NCI-H1105 (cell line): ENCODE measurements at places on chromosomes 6 and 20.

DNA sequence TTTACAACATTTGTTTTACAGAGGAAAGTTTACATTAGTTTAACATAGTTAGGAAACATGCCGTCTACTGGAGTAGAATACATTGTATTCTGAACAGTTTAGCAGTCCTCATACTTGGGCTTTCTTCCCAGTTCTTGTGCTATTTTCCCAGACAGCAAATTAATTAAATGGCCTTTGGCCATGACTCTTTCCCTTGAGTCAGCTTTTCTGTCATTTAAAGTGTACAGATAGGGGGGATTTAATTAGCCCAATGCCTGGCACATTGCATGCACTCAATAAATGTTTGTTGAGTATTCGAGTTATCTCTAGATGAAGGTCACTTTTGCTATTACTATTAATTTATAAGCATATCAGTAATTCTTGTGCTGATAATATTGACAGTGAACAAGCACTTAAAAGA lies 1.6 kb downstream of the TMEM244 start:
- no peak for DNase-seq

DNA sequence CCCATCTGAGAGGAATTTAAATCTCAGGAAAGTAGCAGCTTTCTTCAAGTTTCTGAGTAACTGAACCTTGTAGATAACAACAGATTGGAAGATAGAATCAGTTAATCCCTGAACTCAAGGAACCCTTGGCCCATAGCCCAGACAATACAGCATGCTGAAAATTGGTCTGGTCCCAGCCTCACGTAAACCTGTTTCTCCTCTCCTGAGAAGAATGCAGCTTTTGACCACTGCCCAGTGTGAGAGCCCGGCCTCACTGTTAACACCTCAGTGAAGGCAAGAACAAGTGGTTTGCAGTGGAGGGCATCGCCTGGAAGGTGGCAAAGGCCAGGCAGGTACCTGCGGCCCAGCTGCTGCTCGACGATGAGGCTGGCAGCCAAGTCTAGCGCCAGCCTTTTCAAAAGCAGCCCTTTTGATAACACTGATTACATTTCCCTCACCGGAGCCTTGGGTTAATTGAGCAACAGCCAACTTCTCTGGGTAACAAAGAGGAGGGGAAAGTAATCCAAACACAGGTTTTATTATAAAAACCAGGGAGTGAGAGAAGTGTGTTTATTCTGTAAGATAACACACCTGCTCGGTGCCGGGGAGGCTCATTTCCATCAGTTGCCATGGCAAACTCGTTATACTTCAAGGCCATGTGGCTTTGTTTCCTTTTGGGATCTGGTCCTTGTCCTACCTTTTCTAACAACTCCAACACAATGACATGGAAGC lies 54.0 kb downstream of the TRAF3IP2 start:
- DNase-seq: peak; percentile 97

DNA sequence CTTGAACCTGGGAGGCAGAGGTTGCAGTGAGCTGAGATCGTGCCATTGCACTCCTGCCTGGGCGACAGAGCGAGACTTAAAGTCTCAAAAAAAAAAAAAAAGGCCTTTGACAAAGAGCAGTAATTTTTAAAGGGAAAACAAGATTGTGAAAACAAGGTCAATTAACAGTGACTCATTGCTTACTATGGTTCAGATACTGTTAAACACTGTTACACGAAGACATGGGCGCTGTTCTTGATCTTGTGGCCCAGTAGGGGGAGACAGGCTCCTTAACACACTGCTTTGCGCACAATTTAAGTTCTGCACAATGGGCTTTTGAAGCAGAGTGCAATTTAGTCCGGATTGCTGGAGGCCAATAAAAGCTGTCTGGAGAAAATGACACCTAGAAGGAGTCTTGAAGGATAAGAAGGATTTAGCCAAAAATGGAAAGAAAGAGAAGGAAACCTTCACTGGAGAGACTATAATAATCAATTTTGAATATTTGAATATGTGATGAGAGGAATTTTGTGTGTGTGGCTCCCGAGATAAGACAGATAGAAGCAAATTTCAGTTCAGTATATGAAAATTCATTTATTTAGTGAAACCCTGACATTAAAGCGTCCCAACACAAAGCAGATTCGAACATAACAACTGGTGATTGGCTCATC lies 6.0 kb upstream of the LATS1 start:
- peak; percentile 49 for DNase-seq

DNA sequence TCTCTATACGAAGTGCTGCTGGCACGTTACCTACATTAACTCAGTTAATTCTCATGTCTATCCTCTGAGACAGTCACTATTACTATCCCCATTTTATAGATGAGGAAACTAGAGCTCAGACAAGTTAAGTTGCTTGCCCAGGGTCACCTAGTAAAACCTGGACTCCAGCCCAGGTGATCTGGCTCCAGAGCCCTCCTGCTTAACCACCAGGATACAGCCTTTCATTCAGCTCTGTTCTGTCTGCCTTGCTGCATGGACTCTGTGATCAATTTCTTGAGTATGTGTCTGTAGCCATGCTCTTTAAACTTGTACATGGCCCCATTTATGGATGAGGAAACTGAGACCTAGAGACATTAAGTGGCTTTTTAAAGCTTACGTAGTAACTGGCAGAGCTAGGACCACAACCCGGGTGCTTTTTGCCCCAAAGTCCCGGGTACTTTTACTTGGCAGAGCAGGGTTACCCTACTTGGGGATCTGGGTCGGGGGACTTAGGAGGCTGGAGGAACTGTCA lies 4.7 kb downstream of the CDKN1A start:
- peak; percentile 83 for DNase-seq

- no peak for DNase-seq
Observed at GRCh38 chr6:137763886-137764285, 103.2 kb upstream of the TNFAIP3 start.

DNA sequence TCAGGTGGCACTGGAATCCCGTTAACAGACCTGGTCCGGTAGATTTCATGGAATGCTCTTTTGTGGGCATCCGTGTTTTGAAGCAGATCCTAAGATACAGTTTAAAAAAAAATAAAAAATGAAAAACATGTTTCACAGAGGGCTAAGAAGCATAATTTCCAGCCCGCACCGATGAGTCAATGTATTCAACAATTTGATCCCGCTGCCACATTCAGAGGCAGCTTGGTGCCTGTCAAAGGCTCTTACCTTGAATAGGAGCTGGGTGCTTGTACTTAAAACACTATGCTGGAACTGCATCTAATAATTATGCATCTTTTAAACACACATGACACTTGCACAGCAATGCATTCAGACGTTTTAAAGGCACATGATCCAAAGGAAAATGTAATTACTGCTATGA lies 164.8 kb downstream of the SYNE1 start:
- DNase-seq: no peak

GRCh38 chr20:9877932-9878495 lies 39.1 kb upstream of the PAK5 start:
- no peak for DNase-seq

DNA sequence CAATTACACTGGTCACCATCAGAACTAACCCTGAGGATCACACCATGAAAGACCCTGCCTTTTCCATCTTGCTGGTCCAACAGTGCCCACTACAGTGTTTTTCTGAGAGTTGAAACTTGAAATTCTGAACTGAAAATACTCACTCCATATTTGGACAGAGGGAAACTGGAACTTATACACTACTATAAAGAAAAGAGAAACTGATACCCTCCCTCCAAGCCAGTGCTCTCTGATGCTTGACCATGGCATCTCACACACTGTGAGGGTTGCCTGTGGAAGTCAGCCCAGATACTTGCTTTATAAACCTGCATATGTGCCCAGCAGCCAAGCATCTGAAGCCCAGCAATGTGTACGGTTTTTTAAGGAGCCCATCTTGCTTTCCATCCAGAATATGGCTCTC lies 108.7 kb downstream of the FOXA2 start:
- no peak for DNase-seq

DNA sequence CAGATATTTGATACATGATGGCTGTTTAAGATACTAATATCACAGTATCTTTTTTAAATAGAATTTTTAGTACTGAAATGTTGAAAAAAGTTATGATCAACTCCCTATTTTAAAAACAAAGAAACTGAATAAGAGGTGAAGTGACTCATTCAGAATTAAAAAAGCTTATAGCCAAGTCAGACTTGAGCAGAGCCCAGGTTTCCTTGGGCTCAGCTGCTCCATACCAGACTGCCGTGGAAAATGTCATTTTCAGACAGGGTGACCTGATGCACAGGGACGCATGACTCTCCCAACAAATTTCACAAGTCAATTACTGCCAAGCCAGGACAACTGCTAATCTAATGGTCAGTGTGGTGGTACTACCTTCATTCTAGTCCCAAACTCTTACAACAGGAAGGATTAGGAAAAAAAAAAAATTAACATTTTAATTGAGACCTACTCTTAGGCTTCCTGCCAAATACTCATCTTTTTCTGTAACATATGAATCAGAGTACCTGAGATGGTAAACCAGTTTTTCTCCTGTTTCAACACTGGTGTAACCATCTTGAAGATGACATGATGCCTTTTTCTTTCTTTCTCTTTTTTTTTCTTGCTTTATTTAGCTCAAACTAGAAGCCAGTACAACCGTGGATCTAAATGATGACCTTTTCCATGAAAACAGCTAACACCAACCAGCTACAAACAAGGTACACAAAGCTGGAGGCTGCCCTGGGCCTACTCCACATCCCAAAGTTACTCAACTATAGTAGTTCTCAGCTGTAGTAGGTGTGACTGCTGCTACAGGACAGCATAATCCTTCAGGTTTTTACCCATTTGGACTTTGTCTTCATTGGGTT lies 30.5 kb downstream of the SLC22A23 start:
- no peak for DNase-seq

GRCh38 chr6:56732517-56732916 lies 89.8 kb upstream of the DST start:
- DNase-seq: no peak

DNA sequence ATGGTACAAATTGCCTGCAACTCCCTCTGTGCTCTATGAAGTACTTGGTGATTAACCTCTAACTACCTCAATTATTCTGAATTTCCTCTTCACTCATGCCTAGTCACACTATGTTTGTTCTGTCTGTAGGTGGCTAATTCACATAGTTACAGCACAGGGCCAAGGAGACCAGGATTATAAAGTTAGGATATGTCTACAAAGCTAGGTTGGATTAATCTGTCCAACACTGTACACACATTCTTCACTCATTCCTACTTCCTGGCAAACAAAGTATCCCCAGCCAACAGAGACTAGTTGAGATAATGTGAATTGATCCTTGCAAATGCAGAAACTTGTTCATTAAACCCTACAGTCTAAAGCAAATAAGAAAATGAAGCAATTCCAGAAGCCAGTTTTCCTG lies 269.8 kb downstream of the HACE1 start:
- no peak for DNase-seq

- DNase-seq: no peak
Observed at GRCh38 chr20:8007490-8007889, 12.1 kb downstream of the TMX4 start.

GRCh38 chr20:17571153-17571527 lies 1.3 kb downstream of the DSTN start:
- DNase-seq: no peak

DNA sequence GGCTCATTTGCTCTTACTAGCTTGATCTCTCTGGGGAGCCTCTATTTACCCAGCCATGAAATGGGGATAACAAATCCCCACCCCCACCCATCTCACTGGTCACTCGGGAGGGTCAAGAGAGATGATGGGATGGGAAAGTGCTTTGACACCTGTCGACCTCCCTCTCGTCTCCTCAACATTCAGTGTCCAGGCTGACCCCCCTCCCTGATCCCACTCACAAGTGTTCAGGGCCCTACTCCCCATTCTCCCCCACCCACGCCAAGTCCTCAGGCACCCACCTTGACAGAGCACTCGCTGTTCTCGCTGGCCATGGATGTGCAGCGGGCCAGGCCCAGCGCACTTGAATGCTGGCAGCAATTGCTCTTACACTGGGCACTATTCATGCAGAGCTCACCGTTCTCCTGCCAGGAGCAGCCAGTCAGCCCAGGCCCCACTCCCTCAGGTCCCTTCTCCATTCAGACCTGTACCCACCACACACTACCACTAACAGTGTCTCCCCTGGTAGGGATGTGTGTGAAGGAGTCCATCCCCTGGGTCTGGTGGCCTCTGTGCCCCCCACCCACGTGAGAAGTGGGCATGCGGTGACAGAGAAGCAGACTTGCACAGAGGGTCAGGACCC lies 1.6 kb downstream of the CLPS start:
- DNase-seq: no peak

DNA sequence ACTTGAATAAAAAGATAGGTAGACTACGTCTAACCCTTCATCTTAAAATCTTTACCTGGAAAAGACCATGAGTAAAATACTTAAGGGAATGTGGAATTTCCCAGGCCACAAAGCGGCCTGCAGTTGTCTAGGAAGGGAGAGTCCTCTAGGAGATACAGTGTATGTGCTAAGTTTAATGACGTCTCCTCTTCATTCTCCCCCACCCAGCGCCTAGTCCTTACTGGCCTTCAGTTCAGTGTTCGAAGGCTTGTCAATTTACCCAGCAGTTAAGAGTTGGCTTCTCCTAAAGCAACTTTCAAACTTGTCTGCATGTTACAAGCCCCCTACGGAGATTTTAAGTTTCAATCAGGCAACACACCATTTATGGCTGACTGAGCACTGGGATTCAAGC lies 35.2 kb downstream of the HFE start:
- no peak for DNase-seq

- peak; percentile 39 for DNase-seq
Observed at GRCh38 chr6:35562060-35562459, 49.4 kb upstream of the TULP1 start.

GRCh38 chr6:141483598-141484061 lies 649.1 kb upstream of the GJE1 start:
- peak; percentile 52 for DNase-seq

DNA sequence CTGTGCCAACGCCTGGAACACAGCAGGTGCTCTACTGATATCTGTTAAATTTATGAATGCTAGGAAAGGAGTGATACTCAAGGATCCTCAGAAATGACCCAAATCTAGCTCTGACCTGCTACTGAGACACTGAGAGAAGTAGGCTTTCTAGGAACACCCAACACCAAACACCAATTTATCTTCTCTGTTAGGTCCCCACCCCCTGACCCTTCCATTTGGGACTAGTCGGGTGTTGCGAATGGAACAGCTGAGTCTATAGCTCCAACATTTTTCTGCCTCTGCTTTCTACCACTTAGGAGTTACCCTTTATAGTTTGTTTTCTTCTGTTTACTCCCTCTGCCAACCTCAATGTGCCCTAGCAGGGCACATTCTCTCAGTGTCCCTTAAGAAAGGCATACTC lies 24.0 kb downstream of the CPNE1 start:
- DNase-seq: no peak

GRCh38 chr6:42047213-42047590 lies 3.1 kb upstream of the TAF8 start:
- DNase-seq: no peak

DNA sequence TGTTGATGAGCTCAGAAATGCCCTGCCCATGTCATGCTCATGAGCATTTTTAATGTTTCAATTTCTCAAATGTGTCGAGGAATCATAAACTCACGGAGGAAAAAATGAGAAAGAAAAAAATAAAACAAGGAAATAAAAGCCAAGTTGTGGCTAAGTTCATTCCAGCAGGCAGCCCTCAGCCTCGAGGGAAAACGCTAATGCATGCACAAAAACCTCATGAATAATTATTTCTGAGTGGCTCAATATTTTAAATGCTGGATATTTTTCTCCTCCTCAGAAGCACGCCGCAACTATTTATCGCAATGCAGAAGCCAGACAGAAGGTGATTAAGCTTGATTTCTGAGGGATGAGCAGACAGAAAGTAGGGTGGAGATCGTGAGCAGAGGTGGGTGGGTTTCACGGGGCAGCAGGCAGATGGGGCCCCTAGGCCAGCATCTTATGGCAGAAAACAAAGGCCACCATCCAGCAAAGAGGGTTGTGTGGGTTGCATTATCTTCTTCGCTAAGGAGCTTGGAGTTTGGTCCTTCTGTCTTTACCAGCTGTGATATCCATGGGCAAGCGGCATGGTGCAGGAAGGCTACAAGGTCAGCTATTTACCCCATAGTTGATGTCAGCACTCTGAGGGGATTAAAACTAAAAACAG lies 151.5 kb upstream of the LRFN2 start:
- no peak for DNase-seq
